ENCODE measurements at places on chromosomes 3 and 15.

- no peak for DNase-seq
These were observed 486.7 kb downstream of the ROBO2 start for GRCh38 chr3:77526573-77527113.

- DNase-seq: peak; percentile 90
These were observed at the start of gene ABHD17C for GRCh38 chr15:80695099-80695910. Gene ABHD17C, plus strand, starts transcription at chr15:80695310. Its CDS starts 120 bp downstream, at chr15:80695430.

DNA sequence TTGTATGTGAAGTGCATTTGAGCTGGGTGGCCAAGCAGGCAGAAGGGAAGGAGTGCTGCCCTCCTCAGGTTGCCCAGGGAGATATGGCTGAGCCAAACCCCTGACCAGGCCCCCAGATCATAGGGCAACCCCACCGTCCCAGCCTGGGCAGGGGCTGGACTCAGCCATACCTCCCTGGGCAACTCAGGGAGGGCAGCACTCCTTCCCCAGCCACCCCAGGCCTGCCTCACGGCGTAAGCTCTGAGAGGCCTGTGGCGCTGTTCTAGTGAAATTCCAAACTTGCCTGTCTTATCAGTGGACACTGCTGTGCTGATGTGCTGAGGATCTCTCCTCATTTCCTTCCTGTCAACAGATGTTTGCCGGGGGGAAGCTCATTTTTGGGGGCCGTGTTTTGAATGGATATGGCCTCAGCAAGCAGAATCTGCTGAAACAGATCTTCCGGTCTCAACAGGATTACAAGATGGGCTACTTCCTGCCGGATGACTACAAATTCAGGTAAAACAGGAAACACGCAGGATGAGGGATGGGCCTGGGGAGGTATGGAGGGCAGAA, 57.6 kb upstream of the FGD5 start:
- DNase-seq: no peak

GRCh38 chr3:78801926-78802561, 965.8 kb downstream of the ROBO1 start:
- no peak for DNase-seq

- DNase-seq: no peak
These were observed 234.5 kb upstream of the GAP43 start for GRCh38 chr3:115388811-115389210.
